ENCODE measurements at places on chromosomes 3 and 15. TPM values are rescaled to one million over a fixed set of nuclear protein-coding genes. Genes with fewer than 3 reads are reported as not detected.

PRTG gene
- 9.6 TPM for total RNA-seq

TF gene
- 0.93 TPM for total RNA-seq

UROC1 gene
- total RNA-seq = not detected

PLA2G4B gene
- 1.00 TPM for total RNA-seq

KLHL6 gene
- not detected for total RNA-seq

CFAP92 gene
- total RNA-seq = not detected

LYSMD2 gene
- total RNA-seq = 20.4 TPM

CCDC54 gene
- not detected for total RNA-seq

All from A549 treated with RU486 at 1 μM for 4 hours (cell line).